ENCODE measurements at places on chromosomes 7 and 10. TPM values are rescaled to one million over a fixed set of nuclear protein-coding genes. Genes with fewer than 3 reads are reported as not detected.

GRCh38 chr7:140230516-140230860, 53.7 kb upstream of the KDM7A start:
- H3K27me3 ChIP-seq, result no peaks in the 10 kb centered on the region
- no peaks in the 10 kb centered on the region for H3K36me3 ChIP-seq
- H3K4me3 ChIP-seq, result peak overlapping the region; percentile 65
- DNase-seq, result no peak

GHRHR gene
- not detected for polyA plus RNA-seq

ZC3HAV1L gene
- polyA plus RNA-seq, result 0.19 TPM

INMT gene
- polyA plus RNA-seq, result 16.3 TPM

DNA sequence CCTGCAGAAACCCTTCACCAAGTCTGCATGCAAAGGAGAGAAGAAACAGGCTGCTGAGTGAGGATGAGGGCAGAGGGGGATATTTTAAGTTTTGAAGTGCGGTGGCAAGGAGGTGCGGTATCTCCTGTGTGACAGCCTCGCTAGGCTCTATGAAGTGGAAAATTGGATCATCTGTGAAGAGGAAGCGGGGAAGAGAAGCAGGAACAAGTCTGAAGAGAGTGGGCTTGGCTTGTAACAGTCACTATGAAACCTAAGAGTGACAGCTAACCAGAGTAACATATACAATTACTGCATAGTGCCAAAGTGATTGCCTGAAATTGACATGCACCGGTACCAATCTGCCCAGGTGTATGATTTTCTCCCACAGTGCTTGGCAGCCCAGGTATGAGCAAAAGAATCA, 287.5 kb upstream of the KLF14 start:
- H3K27ac ChIP-seq, result no peak overlapping the region
- no peaks in the 10 kb centered on the region for H3K27me3 ChIP-seq
- no peak for DNase-seq
- H3K4me1 ChIP-seq, result peaks cover 9% of the 10 kb centered on the region

GRCh38 chr10:63751836-63752235, 230.6 kb downstream of the REEP3 start:
- no peak overlapping the region for H3K4me3 ChIP-seq
- no peak overlapping the region for H3K27ac ChIP-seq
- H3K36me3 ChIP-seq, result no peaks in the 10 kb centered on the region
- H3K27me3 ChIP-seq, result no peaks in the 10 kb centered on the region

DNA sequence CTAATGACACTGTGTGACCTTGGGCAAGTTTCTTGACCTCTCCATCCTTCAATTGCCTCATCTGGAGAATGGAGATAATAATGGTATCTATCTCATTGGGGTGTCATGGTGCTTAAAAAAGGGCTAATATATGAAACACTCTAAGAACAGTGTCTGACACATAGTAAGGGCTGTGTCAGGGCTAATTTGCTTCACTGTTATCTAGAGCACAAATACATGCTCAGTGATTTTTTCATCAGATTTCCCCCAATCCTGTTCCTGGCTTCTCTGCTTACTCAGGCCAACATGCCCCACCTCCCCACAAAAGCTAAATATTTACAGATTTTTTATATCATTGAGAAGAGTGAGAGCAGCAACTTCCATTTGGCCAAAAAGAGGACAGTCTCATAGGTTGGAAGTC, 20.6 kb downstream of the WIPF3 start:
- no peaks in the 10 kb centered on the region for H3K27me3 ChIP-seq
- no peak overlapping the region for H3K27ac ChIP-seq
- H3K4me1 ChIP-seq, result no peaks in the 10 kb centered on the region

- DNase-seq, result no peak
- H3K4me1 ChIP-seq, result no peaks in the 10 kb centered on the region
Observed at GRCh38 chr10:94489976-94490788, 55.4 kb upstream of the HELLS start.

CD36 gene
- 40.1 TPM for polyA plus RNA-seq

ANKRD22 gene
- 0.38 TPM for polyA plus RNA-seq

GRCh38 chr10:95437669-95438068, 123.5 kb downstream of the SORBS1 start:
- no peak overlapping the region for H3K4me3 ChIP-seq
- DNase-seq, result no peak
- H3K27ac ChIP-seq, result no peak overlapping the region
- peaks cover 15% of the 10 kb centered on the region for H3K4me1 ChIP-seq
- no peaks in the 10 kb centered on the region for H3K27me3 ChIP-seq
- H3K36me3 ChIP-seq, result peaks cover 7% of the 10 kb centered on the region

DNA sequence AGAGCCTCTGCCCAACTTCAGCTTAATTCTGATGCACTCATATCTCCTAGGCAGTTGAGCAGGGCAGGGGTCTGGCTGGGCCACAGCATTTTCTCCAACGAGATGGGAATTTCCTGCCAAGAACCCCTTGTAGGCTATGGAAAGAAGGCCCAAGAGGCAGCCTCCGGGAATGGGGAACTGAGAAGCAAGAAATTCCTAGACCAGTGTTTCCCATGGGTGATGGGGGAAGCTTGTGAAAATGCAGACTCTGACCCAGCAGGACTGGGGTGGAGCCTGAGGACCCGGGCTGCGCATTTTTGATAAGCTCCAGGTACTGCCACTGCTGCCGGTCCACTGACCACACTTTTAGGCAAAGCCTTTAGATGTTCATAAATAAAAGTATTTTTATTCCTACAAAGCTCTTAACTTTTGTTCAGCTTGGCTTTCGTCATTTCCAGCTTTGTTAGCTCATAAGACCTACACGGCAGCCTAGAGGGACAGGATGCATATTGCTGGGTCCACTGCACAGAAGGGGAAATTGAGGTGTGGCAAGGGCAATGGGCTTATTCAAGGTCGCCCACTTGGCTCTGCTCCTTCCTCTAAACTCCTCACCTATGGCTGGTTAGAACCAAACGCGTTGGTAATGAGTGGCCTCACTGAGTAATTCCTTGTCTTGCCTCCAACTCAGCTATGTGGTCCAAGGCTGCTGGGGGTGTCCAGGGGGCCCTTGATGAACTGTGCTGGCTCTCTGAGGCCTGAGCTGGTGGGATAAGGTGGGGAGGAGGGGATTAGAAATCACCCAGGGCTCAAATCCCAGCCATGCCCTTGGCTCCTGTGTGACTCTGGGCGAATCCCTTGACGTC, 29.5 kb downstream of the ZCCHC24 start:
- H3K27me3 ChIP-seq, result no peaks in the 10 kb centered on the region
- no peak for DNase-seq
- no peak overlapping the region for H3K27ac ChIP-seq
- peaks cover 17% of the 10 kb centered on the region for H3K36me3 ChIP-seq
- H3K4me1 ChIP-seq, result peaks cover 2% of the 10 kb centered on the region

DNA sequence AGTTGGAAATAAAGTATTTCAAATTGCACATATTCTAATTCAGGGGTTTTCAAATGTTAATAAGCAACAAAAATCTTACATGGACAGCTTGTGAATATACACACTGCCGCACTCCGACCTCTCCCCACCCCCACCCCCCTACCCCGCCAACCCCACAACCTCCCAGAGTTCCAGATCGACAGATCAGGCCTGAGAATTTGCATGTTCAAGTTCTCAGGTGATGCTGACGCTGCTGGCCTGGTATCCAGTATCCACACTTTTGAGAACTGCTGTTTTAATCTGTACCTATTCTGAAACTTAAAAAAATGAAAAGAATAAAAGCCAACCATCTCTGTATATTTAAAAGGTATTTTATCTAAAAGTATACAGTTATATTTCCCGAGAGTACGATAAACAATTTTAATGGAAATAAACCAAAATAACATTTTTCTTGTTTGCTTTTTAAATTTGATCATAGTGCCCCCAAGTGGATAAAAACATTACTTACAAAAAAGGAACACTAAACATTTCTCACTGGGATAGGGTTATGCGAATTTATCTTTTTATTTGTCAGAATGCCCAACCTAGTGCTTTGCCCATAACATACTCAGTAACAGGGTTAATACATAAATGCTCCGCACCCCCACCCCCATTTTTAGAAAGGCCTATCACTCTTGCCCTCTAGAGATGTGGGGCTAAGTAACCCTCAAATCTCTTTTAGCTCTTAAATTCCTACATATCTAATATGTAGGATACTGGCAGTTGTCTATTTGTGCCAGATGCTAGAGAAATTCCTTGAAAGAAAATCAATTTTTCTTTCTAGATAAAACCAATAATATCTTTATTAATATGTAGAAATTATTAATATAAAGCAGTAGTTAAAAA, 166.3 kb downstream of the RNF133 start:
- DNase-seq, result no peak
- H3K4me1 ChIP-seq, result no peaks in the 10 kb centered on the region
- H3K36me3 ChIP-seq, result no peaks in the 10 kb centered on the region
- H3K27ac ChIP-seq, result no peak overlapping the region
- H3K27me3 ChIP-seq, result no peaks in the 10 kb centered on the region

C7orf57 gene
- not detected for polyA plus RNA-seq

DNA sequence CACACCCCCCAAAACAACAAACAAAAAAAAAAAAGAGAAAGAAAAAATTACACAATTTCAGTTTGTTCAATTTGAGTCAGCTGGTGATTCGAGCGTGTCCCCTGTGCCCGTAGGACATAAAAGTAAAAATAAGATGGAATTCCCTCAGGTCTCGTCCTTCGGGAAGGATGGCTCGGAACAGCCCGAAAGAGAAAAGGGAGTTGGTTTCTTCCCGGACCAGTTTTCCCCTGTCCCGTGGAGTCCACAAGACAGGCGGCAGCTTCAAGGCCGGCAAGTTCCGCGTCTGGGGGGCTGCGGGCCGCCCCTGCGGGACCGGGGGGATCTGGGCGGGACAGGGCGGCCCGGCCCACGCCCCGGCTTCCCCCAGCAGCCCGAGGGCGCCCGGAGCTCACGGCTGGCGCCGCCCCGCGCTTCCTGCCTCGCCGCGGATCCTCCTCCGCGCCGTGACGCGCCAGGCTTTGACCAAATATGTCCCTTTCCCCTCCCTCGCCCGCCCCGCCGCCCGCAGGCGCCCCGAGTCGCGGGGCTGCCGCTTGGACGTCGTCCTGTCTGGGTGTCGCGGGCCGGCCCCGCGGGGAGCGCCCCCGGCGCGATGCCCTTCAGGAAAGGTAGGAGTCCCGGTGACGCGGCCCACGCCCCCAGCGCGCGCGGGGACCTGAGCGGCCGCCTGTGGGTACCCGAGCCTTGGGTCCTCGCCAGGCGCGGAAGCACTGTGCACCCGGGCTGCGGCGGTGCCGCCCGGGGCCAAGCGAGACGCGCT, 55.8 kb downstream of the RBM17 start:
- H3K27ac ChIP-seq, result peak overlapping the region; percentile 78
- H3K27me3 ChIP-seq, result no peaks in the 10 kb centered on the region
- H3K4me1 ChIP-seq, result peaks cover 9% of the 10 kb centered on the region
- peak overlapping the region; percentile 83 for H3K4me3 ChIP-seq

MINDY3 gene
- polyA plus RNA-seq, result 6.5 TPM

GRCh38 chr7:927031-927671, 27.3 kb downstream of the ADAP1 start:
- H3K27me3 ChIP-seq, result no peaks in the 10 kb centered on the region
- no peaks in the 10 kb centered on the region for H3K4me1 ChIP-seq
- H3K27ac ChIP-seq, result no peak overlapping the region
- no peak overlapping the region for H3K4me3 ChIP-seq
- H3K36me3 ChIP-seq, result no peaks in the 10 kb centered on the region

GRCh38 chr7:151885202-151885580, 8.3 kb upstream of the PRKAG2 start:
- no peak overlapping the region for H3K4me3 ChIP-seq
- H3K27ac ChIP-seq, result no peak overlapping the region
- no peak for DNase-seq
- H3K4me1 ChIP-seq, result no peaks in the 10 kb centered on the region
- H3K36me3 ChIP-seq, result no peaks in the 10 kb centered on the region
- H3K27me3 ChIP-seq, result no peaks in the 10 kb centered on the region

FXYD4 gene
- not detected for polyA plus RNA-seq

- no peaks in the 10 kb centered on the region for H3K4me1 ChIP-seq
- H3K27ac ChIP-seq, result no peak overlapping the region
- H3K4me3 ChIP-seq, result no peak overlapping the region
Observed at GRCh38 chr10:6702030-6702429, 122.0 kb upstream of the PRKCQ start.

DNA sequence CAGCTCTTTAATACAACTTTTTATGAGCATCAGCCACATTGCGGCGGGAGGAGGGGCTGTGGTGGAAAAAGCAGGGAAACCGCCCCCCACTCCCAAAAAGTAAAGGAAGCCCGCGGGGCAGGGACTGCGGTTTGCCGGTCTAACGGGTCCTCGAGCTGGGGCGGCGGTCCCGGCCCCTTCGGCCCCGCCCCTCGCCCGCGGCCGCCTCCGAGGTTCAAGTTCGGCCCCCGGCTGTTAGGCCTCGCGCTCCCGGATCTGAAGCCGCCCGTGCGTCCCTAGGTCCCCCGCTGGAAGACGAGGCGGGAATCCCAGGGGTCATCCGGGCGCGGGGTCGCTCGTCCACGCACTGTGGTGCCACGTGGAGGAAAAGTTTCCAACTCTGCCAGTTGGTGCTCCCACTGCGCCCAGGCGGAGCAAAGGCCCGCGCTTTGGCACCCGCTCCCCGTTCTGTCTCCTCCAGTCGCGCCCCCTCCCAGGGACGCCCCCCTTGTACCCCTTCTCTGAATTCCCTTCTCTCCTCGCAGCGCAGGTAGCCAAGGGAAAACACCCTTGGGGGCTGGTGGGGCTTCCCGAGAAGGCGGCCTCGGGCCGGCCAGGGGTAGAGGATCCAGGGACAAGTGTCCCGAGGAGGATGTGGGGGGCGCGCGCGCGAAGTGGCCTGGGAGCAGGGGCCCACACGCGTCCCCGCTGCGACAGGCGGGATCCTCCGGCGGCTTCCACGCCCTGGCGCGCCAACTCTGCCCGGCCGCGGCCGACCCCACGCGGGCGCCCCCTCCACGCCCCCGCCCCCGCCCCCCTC, 798 bp upstream of the AUTS2 start:
- peak overlapping the region; percentile 57 for H3K4me3 ChIP-seq
- H3K4me1 ChIP-seq, result peaks cover 23% of the 10 kb centered on the region
- no peaks in the 10 kb centered on the region for H3K36me3 ChIP-seq

- no peaks in the 10 kb centered on the region for H3K36me3 ChIP-seq
- DNase-seq, result peak; percentile 52
- no peaks in the 10 kb centered on the region for H3K27me3 ChIP-seq
- peak overlapping the region; percentile 85 for H3K4me3 ChIP-seq
- H3K4me1 ChIP-seq, result peaks cover 16% of the 10 kb centered on the region
Observed at GRCh38 chr7:50792342-50793119, 9.8 kb upstream of the GRB10 start.

AASS gene
- polyA plus RNA-seq, result 35.3 TPM
